ENCODE measurements at places on chromosomes 5 and 9.

GRCh38 chr5:172688349-172689217, 47.5 kb downstream of the NEURL1B start:
- no peak for DNase-seq

DNA sequence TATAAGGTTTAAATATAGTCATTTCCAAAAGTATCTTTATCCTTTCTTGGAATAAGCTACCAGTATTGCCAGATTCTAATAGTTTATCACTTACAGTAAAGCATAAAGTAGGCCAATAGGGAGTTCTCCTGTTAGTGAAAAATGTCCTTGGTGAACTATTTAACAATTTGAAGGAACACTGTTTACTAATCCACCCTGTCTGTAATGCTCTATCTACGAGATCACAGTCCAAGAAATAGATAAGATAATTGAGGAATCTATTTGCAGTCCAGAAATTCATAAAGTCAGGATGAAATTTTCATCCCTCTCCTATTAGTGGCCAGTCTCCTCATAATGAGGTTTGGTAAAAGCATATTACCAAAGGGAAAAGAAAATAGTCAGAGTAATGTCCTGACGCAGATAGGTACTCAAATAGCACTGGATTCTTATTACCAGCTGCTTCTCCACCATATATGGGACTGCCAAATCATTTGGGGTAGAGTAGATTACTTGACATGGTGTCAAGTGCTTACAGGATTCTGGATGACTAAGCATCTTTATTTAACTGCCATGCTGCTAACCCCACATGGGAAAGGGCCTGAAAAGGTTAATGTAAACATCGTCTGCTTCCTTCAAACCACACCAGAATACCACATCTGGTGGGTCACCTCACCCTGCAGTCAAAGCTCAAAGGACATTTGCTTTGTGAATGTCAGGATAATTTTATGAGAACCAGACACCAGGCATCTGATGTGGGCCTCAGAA, 808.1 kb downstream of the EFNA5 start:
- DNase-seq, result no peak

GRCh38 chr5:75051217-75051751, 1.1 kb downstream of the GCNT4 start:
- no peak for DNase-seq

- no peak for DNase-seq
These were observed 2.3 kb upstream of the PLK2 start for GRCh38 chr5:58462154-58462553.

DNA sequence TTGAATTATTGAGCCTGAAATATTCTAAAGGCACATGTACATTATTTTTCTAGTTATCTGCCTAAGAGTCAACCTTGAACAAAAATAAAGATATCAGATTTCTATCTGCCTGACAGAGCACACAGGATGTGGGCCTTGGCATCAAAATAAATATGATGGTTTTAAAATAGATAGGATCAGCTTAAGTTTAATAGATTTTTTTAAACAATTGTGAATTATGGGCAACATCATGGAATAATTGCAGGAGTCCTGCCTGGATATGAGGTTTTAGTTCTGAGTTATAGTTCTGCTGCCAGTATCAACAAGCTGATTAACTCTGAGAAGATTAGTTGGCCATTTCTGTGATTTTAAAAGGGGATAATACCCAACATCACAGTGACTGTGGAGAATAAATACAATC, 107.0 kb upstream of the PCA3 start:
- DNase-seq, result no peak

- no peak for DNase-seq
These were observed 213.4 kb downstream of the AUH start for GRCh38 chr9:91148306-91148705.

DNA sequence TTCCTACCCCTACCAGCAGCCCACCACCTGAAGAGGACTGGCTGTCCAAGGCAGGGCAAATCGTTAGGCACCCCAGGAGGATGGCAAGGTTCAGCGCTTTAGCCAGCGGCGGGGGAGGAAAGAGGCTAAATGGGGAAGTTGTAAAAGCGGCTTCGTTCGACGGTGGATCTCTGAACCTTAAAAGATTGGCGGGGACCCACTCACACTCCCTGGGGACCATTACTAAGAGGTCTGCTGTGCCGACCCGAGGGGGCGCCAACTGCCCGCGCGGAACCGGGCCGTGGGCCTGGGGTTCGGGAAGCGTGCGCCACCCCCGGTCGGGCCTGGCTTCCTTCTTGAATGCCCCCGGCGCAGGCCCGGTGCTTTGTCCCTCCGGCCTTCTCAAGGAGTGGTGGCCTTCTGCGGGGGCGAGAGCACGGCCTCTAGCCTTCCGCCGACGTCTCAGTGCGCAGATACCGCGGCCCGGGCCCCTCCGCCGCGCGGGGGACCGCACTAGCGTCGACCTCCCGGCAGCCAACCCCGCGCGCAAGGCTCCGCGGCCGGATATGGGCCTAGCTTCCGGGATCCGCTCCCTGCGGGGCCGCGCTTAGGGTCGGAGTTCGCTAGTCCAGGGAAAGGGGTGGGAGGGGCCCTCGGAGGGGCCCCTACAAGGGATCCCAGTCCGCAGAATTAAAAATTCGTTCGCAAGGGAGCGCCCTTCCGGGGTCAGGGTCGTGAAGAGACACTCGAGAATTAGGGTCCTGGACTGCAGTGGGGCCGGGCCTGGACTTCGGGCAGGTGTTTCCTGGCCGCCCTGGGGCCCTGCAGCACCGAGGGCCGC, 10.5 kb downstream of the NR2F1-AS1 start:
- no peak for DNase-seq

- no peak for DNase-seq
These were observed 38.6 kb upstream of the CEMIP2 start for GRCh38 chr9:71806901-71807307.

DNA sequence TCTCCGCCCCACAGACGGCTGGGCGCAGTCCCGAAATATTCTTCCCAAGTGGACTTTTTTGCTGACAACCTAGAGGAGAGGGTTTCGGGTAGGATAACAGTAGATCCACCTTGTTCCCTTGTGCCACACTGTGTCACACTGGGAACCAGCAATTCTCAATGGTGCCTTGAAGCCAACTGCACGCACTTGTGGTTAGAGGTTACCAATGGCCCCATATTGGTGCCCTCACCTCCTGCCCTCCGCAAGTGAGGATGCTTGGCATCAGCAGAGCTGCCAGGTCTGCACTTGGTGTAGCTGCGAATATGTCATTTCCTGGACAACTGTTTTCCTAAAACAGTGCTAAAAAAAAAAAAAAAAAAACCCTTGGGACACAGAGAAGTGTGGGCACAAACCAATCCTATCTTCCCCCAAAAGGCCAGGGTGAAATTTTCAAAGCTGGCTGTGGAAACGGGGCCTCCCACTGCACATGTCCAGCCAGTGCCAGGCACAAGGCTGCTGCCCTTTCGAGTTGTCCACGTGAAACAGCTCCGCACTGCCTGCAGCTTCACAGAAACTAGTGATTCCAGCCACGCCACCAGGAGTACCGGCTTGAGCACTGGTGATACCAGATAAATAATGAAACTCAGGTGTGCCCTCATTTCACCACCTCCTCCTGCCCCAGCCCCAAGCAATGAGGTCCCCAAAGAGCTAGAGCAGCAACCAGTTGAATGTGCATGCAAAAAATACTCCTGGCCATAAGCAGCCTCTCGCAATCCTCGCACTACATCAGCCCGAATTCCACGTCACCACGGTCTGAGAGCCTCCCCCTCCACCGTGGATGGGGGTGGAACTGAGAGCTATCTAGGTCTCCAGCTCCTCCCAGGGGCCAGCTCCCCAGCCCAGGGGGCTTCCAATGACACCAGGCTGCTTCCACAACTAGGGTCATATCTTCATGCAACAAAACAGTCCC, 51.2 kb downstream of the USP20 start:
- no peak for DNase-seq

DNA sequence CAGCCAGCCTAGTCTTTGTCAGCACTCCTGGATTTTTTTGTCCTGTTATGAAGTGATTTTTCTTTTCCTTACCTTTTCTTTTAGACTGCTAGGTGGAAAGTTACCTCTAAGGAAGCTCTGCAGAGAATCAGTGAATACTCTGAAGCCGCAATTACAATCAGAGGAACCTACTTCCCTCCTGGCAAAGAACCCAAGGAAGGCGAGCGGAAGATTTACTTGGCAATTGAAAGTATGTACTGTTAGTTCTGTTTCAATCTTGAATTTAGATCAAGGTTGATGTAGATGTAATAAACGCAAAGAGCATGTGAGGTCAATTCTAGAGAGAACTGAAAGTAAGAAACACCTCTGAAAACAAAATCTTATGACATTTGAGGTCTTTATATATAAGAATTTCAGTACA, 27.0 kb upstream of the C5orf24 start:
- DNase-seq, result no peak

GRCh38 chr5:110478895-110479294, 247.6 kb downstream of the TMEM232 start:
- DNase-seq, result no peak

GRCh38 chr5:75192264-75192663, 44.4 kb downstream of the ANKRD31 start:
- DNase-seq, result no peak

DNA sequence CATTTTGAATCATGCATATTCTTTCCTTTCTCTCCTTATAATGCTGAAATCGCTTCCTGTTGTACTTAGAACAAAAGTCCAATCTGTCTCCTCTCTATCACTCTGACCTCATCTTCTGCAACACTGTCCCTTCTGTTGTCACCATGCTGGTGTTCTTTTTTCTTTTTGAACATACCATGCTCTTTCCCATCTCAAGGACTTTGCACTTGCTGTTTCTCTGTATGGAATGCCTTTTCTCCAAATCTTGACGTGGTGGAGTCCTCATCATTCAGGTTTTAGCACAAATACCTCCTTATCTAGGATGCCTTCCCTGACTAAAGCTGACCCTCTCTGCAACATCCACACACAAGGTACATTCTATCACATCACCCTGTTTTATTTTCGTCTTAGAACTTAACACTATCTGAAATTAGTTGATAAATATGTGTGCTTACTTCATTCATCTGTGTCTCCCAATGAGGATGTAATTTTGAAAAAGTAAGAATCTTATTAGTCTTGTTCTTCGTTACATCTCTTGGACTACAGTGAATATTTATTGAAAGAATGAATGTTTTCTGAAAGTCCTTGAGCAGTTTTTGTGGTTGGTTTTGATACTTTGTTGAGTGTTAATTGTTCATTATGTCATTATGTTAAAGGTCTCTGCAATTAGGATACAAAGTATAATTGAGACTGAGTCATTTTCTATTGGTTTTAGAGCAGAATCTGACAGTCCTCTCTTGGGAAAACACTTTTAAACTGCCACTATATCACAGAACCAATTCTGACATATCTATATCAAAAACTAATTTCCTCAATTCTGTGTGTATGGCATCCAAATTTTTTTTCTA, 145.3 kb upstream of the RASA1 start:
- no peak for DNase-seq

DNA sequence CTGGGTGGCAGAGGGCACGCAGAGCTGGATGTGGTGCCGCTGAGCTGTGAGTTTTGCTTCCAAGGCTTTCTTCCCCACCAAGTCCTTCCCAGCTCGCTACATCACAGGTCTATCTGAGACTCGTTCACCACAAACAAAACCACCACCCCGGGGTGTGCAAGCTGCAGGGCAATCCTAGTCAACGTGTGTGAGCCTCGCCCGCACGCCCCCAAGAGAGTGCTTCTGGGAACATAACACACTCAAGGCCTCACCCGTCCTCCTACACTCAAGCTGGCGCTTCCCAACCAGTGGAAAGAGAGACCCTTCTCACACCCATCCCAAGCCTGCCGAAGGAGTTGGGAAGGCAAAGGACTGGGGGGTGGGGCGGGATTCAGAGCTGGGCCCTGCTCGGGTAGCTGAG, 10.6 kb downstream of the SNAPC4 start:
- DNase-seq, result no peak

GRCh38 chr9:79674052-79674777, 102.5 kb downstream of the TLE4 start:
- no peak for DNase-seq

DNA sequence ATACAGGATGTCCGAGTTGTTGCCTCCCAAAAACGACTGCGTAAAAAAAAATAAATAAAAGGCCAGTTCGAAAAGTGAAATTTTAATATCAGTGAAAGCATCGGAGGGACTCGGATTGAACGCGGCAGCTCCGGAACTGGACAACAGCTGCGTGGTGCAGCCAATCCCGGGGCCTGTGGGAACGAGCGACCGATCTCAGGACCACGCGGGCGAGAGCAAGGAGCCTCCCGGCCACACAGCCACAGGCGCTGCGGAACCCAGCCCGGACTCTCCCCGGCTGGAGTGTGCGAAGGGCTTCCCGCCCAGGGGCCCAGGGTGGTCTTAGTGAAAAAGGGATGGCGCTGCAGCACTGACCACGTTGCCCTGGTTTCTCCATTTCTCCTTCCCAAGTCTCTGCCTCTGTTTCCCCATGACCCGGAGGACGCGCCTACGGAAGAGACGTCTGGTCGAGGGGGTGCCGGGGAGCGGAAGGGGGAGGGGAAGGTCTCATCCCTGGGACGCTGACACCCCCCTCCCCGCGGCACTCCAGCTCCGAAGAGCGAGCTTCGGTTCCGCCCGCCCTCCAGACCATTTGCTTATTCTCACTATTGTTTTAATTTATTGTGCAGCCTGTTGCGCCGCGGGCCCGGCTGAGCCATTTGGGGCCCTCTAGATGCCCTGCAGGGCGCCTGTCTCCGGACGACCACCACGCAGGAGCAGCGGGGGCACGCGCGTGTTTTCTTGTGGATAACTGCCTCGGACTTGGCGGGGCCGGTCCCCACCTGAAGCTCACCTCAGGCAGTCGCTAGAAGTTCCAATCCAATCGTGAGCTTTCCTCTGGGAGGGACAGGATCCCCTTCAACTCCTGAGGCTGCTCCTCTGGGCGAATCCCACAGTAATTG, 303.0 kb downstream of the PARP8 start:
- DNase-seq, result no peak

DNA sequence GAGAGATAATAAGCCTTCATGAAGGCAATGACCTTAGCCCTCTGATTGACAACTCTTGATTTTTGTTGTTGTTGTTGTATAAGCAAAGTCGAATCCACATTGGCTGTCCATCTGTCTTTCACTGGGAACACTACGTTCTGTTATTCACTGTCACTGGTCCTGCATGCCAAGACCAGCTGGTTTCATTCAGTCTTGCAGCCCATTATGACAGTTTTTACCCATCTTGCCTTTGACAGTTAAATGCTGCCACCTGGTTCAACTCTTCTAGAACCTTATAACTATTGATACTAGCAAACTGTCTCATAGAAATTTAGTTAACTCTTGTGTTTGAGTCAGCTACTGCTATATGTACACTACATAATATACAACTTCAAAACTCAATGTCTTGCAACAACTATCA, 382.3 kb upstream of the CDH10 start:
- DNase-seq, result no peak

DNA sequence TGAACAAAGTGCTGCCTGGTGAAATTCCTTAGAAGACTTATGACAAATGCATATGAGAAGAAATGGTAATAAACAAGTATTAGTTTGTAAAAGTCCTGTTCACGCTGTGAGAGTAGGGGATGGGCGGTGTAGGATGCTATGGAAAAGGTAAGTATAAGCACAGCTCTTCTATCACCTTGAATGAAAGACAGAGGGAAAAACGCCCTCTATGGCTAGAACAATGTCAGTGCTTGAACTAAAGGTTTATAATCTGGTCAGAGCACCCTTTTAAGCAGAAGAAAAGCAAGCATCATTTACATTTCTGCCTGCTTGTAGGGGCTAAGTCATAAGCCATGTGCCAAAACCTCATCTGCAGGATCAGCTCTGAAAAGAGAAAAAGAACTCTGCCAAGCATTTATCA, 115.2 kb downstream of the LHFPL2 start:
- no peak for DNase-seq

- DNase-seq, result no peak
These were observed 120.0 kb upstream of the CACNA1B start for GRCh38 chr9:137757613-137758029.

Data from stimulated activated CD8-positive, alpha-beta memory T cell treated with anti-CD3 and anti-CD28 coated beads, Interleukin-12 subunit alpha, Interleukin-12 subunit beta, amount 100 ng/mL, for 4 hours (primary cell).